Activated CD8-positive, alpha-beta T cell treated with anti-CD3 and anti-CD28 coated beads for 36 hours (primary cell): ENCODE measurements at places on chromosomes 4 and X. TPM values are rescaled to one million over a fixed set of nuclear protein-coding genes. Genes with fewer than 3 reads are reported as not detected.

DNA sequence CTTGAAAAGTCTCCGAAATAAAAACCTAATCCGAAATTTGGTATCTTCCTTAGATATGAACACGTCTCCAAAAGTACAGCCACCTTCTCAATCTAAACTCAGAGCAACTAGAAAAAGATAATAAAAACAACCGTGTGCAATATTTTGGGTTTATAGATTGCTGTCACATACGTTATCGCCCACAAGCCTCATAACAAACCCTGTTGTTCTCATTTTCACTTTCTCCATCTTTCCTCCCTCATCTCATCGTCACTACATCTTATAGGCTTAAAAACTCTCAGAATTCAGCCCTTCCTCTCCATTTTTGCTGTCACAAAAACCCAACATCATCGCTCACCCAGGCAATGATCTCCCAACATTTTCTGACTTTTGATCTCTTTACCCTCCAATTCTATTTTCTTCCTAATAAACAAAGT, 448 bp upstream of the SCFD2 start:
- DNase-seq = no peak
- peak overlapping the region; percentile 92 for H3K27ac ChIP-seq
- peak overlapping the region; percentile 96 for H3K4me3 ChIP-seq
- H3K27me3 ChIP-seq = peaks cover 11% of the 10 kb centered on the region
- H3K36me3 ChIP-seq = peaks cover 8% of the 10 kb centered on the region

DNA sequence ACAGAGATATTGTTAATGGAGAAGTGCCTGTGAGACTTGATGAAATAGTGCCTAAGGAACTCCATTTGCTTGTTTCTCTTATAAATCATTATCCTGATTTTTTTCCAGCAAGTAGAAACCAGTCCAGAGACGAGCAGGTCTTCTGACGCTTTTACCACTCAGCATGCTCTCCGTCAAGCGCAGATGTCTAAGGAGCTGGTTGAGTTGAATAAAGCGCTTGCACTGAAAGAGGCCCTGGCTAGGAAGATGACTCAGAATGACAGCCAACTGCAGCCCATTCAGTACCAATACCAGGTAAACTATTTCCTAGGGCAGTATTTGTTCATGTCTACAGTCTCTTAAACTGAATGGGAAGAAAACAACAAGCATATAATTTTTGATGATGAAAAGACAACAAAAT, 63.6 kb downstream of the KIF4A start:
- H3K27ac ChIP-seq = no peak overlapping the region
- no peaks in the 10 kb centered on the region for H3K4me1 ChIP-seq
- H3K36me3 ChIP-seq = peaks cover 7% of the 10 kb centered on the region
- H3K4me3 ChIP-seq = no peak overlapping the region
- no peak for DNase-seq
- no peaks in the 10 kb centered on the region for H3K27me3 ChIP-seq

GRCh38 chr4:175407926-175408325, 404.1 kb downstream of the GPM6A start:
- no peak overlapping the region for H3K4me3 ChIP-seq
- DNase-seq = no peak
- H3K27me3 ChIP-seq = no peaks in the 10 kb centered on the region
- no peak overlapping the region for H3K27ac ChIP-seq

Gene IBSP
- total RNA-seq = not detected

Gene PLP2
- 130 TPM for total RNA-seq

Gene SLC6A14
- total RNA-seq = not detected

Gene TASL
- total RNA-seq = 1.7 TPM

DNA sequence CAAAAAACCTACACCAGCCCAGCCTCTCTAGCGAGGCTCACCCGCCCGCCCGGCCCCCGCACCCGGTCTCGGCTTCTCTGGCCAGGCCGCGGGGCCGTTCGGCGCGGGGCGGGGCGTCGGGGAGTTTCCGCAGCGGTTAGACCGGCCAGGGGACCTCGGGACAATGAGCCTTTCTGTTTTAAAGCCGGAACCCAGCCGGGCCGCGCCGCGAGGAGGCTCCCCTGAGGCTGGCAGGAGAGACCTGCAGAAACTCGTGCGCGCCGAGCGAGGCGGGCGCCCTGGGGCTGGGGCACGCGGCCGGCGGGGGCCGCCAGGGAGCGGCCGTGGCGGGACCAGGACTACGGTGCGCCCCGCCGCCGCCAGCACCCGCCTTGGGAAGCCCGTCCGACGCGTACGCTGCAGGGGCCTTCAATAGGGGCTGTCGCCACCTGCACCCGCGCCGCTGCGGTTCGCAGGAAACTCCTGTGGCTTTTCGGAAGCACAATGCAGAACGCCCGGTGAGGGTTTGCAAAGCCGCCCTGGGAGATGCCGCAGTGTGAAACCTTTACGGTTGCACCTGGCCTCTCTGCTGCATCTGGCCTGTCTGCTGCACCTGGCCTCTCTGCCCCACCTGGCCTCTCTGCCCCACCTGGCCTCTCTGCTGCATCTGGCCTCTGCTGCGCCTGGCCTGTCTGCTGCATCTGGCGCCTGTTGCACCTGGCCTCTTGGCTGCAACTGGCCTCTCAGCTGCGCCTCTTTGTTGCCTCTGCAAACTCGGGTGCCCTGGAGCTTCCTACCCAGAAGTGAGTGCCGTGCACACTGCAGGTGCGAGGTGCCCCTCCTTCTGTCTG, 63.9 kb downstream of the TRAPPC11 start:
- H3K4me1 ChIP-seq = peaks cover 12% of the 10 kb centered on the region
- peaks cover 7% of the 10 kb centered on the region for H3K27me3 ChIP-seq
- no peaks in the 10 kb centered on the region for H3K36me3 ChIP-seq
- peak overlapping the region; percentile 62 for H3K4me3 ChIP-seq

GRCh38 chrX:71953946-71954345, 43.3 kb downstream of the NHSL2 start:
- no peaks in the 10 kb centered on the region for H3K36me3 ChIP-seq
- H3K27ac ChIP-seq = no peak overlapping the region
- no peak overlapping the region for H3K4me3 ChIP-seq
- H3K4me1 ChIP-seq = no peaks in the 10 kb centered on the region
- DNase-seq = no peak
- no peaks in the 10 kb centered on the region for H3K27me3 ChIP-seq

- DNase-seq = no peak
- H3K4me3 ChIP-seq = no peak overlapping the region
- H3K27ac ChIP-seq = no peak overlapping the region
- H3K27me3 ChIP-seq = no peaks in the 10 kb centered on the region
- no peaks in the 10 kb centered on the region for H3K36me3 ChIP-seq
These were observed 1144.1 kb upstream of the IGFBP7 start for GRCh38 chr4:58254291-58254690.

DNA sequence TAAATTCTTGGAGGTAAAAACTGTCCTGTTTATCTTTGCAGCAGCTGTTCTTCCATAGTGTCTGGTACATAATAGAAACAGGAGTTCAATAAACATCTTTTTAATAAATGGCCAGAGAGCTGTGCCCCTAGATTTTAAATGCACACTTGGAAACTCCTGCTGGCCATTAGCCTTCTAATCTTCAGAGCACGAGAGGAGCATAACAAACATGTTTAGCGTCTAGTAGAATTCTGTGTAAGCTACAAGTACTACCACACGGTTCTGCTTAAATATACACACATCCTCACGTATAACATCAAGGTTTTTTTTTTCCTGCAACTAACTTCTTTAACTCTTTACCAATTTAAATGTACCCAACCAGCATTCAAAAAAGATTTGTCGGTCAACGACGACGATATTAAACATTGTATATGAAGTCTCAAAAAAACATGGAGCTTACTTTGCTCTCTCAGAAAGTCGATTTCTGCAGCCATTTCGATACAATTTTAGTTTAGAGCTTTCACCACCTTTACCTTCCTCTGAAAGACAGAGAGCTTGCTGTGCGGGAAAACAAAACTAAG, 628 bp downstream of the SCLT1 start:
- H3K36me3 ChIP-seq = peaks cover 2% of the 10 kb centered on the region
- H3K27me3 ChIP-seq = no peaks in the 10 kb centered on the region

GRCh38 chr4:141587897-141588296, 48.5 kb upstream of the IL15 start:
- H3K4me1 ChIP-seq = no peaks in the 10 kb centered on the region
- no peak overlapping the region for H3K27ac ChIP-seq
- H3K36me3 ChIP-seq = no peaks in the 10 kb centered on the region
- H3K4me3 ChIP-seq = no peak overlapping the region

DNA sequence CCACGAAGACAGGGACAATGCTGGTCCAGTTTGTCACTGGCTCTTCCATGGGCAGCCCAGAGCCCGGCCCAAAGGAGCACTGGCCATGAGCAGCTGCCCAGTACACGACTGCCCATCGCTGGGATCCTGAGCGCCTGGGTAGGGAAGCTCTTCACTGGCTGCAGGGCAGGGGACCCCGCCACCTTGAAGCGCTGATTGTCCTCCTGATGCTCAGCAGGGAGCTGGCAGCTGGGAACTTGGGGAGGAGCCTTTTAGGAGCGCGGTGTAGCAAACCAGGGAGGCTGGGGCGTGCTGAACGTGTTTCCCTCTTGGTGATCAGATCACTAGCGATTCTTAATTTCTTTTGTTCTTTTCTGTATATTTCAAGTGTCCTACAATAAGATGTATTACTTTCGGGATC, 1.8 kb downstream of the L1CAM start:
- peaks cover 5% of the 10 kb centered on the region for H3K4me1 ChIP-seq
- no peaks in the 10 kb centered on the region for H3K36me3 ChIP-seq

GRCh38 chrX:14357314-14357713, 172.0 kb upstream of the GLRA2 start:
- no peak for DNase-seq
- H3K4me1 ChIP-seq = peaks cover 2% of the 10 kb centered on the region

DNA sequence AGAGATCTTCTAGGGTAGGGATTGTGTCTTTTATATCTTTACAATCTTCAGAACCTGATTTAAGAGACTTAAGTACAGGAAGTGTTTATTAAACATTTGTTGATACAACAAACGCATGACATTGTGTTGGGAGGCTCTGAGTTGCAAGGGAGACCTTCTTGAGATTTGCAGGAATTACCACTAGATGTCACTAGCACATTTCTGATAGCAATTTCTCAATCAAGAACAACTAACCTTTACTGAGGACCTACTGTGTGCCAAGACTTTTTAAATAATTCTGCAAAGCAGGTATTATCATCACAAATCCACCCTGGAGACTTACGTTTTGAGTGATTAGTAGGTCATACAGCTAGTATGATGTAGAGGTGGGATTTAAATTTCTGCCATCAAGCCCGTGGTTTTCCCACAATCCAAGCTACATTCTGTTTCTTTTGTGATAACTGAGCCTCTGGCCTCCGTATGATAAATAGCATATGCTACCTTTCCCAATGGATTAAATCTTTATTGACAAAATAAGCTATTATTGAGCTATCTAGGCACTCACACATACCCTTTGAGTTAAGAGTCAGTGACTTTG, 986.0 kb downstream of the CCSER1 start:
- H3K36me3 ChIP-seq = no peaks in the 10 kb centered on the region
- no peak for DNase-seq
- no peaks in the 10 kb centered on the region for H3K4me1 ChIP-seq

DNA sequence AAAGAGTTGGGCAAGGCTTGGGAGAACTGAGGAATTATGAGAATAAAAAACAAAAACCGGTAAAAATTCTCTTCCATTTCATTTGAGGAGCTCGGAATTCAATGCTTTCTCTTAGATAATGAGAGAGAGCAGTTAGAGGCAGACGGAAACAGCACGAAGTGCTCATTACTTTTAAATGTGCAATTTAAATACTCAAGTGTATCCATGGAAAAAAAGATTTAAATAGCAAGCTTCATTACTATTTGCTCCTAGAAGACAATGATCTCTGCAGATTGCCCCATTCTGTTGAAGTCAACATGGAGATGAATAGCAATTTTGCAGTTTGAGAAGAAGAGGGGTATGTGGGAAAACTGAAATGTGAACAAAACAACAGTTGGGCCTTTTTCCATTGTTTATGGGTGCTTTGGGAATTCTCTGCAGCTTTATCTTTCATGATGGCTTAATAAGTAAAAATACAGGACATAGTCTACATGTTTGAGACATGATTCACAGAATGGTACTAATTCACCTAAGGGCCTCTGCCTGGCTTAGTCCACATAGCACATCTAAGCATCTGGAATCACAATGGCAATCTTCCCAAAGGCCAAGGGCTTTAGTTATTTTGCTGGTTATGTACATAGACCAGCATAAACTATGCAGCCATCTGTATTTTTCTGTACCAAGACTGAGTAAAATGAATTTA, 512.7 kb upstream of the FAT1 start:
- H3K4me1 ChIP-seq = no peaks in the 10 kb centered on the region
- no peaks in the 10 kb centered on the region for H3K36me3 ChIP-seq
- DNase-seq = no peak
- H3K27ac ChIP-seq = no peak overlapping the region
- no peaks in the 10 kb centered on the region for H3K27me3 ChIP-seq
- no peak overlapping the region for H3K4me3 ChIP-seq

Gene FAAH2
- total RNA-seq = 1.7 TPM
